ENCODE measurements at places on chromosomes 5 and 9.

- DNase-seq: no peak
These were observed 160.3 kb upstream of the MVB12B start for GRCh38 chr9:126166291-126166690.

GRCh38 chr9:126183266-126183665, 143.4 kb upstream of the MVB12B start:
- DNase-seq: no peak

- DNase-seq: no peak
These were observed 557.4 kb downstream of the BNC2 start for GRCh38 chr9:16312962-16313546.

GRCh38 chr5:135511761-135512575, 23.8 kb downstream of the NEUROG1 start:
- no peak for DNase-seq

DNA sequence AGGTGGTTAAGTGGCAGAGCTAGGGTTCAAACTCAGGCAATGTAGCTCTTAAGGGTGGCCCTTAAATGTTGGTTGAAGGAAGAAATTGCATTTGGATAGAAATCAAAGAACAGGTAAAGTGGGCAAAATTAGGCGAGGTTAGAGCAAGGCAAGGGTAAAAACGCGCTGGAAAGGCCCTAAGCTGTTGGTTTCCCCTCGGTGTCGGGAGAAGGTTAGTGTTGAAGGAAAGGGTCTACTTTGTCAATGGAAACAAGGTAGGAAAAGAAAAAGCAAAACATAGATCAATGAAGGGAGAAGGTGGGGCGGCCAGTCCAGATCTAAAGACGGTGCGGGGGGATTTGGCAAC, 431 bp downstream of the FASTKD3 start:
- no peak for DNase-seq

DNA sequence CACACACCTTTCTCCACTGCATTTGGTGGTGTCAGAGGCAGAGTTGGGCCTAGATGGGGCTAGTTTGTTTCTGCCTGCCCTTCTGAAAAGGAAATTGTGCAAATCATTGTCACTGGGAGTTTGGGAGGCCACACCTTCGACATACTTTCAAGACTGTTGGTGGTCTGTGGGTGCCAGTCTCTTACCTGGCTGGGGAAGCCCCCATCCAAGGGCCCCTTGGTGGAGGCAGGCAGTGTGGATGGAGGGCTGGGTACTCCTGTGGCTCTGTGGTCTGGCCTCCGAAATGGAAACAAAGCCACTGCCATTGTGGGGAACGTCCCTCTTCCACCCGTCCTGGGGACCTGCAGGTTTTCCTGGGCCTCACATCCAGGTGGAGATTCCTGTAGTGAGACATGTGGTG, 10.9 kb upstream of the PHYHD1 start:
- no peak for DNase-seq

- no peak for DNase-seq
These were observed 159.9 kb upstream of the RAI14 start for GRCh38 chr5:34496260-34496691.

DNA sequence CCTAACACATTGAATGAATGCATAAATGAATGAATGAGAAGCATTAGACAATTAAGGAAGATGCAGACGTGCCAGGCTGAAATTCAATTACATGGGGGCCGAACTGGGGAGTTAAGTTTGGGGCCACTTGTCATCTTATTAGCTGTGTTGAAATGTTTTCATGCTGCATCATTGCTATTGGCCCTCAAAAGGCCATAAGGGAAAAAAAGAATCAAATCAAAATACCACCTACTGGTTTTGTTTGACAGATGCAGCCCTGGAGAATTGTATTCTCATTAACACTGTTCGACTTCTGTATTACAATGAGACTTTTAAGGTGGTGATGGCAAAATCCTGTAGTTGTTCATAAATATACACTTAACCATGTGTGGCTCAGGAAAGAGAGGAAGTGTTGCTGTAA, 38.4 kb downstream of the UBE2QL1 start:
- no peak for DNase-seq

GRCh38 chr9:125260561-125260960, 1.1 kb upstream of the GAPVD1 start:
- DNase-seq: no peak

DNA sequence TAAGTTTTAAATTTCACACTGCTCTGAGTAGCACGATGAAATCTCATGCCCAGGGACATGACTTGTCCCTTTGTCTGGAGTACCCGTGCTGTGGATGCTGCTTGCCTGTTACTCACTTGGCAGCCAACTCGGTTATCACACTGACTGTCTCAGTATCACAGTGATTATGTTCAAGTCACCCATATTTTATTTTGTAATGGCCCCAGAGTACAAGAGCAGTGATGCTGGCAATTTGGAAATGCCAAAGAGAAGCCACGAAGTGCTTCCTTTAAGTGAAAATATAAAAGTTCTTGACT, 22.8 kb upstream of the SCGB3A2 start:
- DNase-seq: no peak

DNA sequence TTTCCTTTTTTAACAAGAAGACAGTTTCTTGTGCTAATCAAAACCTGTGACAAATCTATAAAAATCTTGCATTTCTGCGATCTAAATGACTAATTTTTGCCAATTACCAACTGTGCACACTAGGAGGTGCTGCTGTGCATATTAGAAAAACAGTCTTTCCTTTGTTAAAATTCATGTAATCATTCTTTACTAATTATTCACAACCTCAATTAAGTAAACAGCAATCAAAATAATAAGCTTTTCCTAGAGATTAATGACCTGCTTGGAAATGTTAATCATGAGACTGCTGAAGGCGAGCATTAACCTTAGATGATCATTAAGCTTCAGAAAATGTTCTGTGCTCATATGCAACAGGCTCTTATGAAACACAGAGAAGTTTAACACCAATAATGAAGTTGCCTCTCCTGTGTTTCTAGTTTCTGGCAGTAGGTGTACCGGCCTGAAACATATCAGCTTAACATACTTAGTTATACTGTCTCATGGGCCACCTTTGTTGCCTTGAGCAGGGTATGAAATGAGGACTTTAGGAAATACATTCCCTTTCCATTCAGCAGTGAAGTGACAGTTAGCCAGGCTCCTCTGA, 17.7 kb downstream of the RFESD start:
- DNase-seq: peak; percentile 20

DNA sequence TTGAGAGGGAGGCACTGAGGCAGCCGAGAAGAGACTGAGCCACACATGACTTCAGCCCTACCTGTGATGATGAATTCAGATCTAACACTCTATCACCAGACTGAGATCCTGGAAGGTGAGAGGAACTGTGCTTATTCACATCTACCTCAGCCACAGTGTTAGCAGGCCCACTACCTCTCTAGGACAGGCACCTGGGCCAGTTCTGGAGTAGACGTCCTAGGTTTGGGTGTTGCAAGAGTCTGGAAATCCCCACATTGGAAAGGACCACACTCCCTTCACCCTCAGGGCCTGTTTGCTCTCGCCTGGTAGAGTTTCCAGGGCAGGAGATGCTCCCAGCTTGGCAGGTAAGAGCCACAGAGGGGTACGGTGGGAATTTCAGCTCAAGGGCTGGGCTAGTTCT, 113.8 kb upstream of the CCL21 start:
- DNase-seq: no peak

DNA sequence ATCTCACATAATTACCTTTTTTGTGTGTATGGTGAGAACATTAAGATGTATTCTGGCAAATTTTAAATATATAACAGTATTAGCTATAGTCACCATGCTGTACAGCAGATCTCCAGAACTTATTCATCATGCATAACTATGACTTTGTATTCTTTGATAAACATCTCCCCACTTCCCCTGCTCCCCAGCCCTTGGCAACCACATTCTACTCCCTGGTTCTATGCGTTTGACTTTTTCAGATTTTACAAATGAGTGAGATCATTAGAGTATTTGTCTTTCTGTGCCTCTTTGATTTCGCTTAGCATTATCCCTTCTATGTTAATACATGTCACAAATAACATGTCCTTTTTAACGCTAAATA, 49.4 kb downstream of the SMC2 start:
- DNase-seq: no peak

- DNase-seq: no peak
These were observed 330.5 kb upstream of the ZNF462 start for GRCh38 chr9:106532306-106533015.

GRCh38 chr5:108727236-108727650, 20.5 kb upstream of the FER start:
- DNase-seq: no peak

DNA sequence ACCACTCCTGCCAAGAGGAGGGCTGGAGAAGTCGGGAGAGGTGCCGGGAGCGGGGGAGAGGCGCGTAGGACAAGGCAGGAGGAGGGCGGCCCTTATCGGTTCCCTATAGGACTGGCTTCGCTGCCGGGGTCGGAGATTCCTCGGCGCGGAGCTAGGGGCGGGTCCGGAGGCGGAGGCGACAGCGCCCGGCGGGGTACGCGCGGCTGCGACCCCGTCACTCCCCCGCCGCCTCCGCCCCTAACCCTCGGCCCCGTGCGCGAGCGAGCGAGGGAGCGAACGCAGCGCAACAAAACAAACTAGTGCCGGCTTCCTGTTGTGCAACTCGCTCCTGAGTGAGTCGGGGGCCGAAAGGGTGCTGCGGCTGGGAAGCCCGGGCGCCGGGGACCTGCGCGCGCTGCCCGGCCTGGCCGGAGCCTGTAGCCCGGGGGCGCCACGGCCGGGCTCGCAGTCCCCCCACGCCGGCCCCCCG, 2.0 kb downstream of the GLIS3 start:
- peak; percentile 27 for DNase-seq

DNA sequence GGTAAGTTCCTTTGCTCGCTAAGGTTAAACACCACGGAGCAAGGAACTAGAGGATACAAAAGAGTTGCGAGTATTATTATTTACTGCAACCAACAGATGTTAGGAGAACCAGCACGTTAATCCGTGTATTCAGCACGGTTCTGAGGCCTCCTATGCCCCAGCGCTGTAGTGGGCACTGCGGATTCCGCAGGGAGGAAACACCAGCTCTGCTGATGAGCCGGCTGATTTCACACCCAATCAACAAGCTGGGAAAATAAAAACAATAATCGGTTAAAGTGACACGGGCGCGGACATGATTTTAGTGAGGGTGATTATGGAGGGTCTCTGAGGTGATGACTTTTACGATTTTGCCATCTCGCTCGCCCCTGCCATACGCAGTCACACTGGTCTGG, 702 bp upstream of the PRELID2 start:
- no peak for DNase-seq

GRCh38 chr9:78112406-78112805, 80.8 kb upstream of the GNAQ start:
- DNase-seq: no peak

GRCh38 chr9:71928376-71928775, 16.9 kb downstream of the C9orf85 start:
- no peak for DNase-seq

DNA sequence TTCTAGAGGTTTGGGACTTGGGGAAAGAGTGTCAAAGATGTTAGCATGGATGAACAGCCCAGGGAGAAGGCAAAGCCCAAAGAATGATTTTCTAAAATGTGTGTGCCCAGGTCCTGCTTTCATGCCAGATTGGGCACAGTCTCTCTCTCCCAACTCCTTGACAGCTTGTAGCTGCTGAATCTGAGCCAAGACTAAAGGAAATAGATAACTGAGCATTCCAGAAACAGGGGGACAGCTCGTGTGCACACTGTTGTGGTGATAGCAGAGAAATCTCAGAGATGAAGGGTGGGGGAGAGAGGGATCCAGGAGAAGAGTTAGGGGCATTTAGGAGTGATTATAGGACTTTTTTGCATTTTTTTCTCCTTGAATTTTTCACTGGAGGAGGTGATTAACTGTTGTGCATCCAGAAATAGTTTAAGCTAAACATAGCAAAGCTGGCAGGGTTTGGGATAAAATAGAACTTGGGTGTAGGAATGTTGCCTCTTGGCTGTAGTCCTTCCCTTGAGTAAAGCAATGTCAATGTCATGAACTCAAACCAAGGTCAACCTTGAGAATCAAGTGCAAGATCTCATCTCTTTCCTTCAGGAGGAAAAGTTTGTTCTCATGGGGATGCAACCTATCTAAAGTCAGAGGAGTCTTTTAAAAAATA, 245.9 kb downstream of the SH3GL2 start:
- DNase-seq: no peak

DNA sequence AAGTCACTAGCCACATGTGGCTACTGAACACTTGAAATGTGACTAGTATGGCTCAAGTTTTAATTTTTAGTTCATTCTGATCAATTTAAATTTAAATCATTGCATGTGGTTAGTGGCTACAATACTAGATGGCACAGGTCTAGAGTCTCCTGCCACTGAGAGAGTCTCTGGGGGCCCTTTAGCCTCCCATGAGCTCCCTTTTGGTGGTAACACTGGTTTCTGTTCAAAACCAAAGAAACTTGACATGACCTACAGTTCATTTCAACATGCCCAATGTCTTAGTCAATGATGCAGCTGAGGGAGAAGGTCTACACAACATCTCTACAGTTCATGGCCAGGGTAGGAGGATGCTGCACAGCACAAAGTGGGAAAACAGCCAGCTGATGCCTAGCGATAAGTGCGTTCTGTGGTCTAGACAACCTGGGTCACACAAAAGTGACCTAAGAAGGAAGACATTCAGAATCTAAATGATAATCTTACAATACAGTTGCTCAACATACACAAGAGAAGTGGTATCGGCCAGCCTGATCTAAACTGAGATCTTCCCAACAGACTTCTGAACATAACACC, 121.0 kb downstream of the AUH start:
- no peak for DNase-seq

DNA sequence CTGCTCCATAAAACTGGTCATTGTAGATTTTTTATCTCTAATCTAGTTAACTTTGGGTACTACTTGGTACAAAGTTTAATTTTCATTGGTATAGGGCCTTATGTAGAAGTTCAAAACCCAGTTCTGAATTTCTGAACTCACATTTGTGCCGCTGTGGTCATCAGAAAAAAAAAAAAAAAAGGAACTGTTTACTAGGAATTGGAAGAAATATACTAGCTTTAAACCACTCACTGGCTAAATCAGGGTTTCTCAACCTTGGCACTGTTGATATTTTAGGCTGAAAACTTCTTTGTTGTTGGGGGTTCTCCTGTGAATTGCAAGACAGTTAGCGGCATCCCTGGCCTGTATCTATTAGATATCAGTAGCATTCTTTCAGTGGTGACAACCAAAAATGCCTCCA, 4.1 kb upstream of the ZFYVE16 start:
- no peak for DNase-seq

DNA sequence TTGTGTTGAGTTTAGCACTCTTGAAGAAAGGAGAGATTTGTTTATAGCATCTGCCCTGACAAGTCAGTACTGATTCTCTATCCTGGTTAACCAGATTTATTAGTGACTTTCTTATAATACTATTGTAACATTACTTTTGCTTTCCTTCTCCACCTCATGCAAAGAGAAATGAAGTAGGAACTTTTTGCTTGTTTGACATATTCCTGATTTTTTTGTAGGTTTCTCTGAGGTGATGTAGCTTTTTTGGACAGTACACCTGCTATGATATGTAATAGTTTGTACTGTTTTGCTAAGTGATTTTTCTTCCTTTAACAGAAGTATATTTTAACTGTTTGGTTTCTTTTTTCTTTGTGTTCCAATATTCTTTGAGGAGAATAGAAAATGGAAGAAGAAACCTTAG, 117.7 kb downstream of the ZCCHC7 start:
- no peak for DNase-seq

Measured in activated naive CD4-positive, alpha-beta T cell treated with Interleukin-2 at 50 U/mL for 16 hours (primary cell).